HTR-8/SVneo (cell line): ENCODE measurements at places on chromosomes 3 and 15.

DNA sequence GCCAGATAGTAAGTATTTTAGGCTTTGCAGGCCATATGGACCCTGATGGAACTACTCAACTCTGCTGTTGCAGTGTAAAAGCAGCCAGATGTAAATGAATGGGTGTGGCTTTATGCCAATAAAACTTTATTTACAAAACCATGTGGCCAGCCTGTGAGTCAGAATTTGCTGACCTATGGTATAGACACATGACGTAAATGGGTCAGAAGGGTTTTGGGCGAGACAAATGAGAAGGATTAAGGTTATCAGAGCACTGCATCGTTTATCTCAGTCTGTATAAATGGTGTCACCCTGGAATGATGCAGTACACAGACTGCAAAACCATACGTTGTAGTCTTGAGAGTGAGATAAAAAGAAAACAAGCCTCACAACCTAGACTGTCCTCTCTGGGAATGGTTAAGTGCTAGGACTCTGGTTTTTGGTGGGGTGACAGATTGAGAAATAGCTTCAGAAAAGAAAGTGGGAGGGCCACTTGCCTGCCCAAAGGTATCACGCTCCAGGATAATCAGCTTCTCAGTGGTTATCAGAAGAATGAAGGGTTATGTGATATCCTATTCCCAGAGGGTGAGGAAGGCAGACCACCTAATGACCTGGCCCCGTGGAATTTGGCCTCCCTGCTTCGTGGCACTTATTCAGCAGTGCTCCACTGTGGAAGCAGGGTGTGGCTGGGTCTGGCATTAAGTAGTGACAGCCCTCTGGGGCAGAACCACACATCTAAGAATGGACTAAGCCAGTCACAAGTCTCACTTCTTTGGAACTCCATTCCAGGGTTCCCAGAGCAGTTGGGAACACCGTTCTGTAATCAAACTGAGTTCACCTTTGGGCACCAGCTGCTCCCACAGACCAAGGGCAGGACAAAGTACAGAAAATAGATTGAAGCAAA lies 46.1 kb downstream of the ABHD5 start:
- DNase-seq, result no peak

GRCh38 chr15:89500397-89501270 lies 4.3 kb upstream of the RHCG start:
- no peak for DNase-seq

DNA sequence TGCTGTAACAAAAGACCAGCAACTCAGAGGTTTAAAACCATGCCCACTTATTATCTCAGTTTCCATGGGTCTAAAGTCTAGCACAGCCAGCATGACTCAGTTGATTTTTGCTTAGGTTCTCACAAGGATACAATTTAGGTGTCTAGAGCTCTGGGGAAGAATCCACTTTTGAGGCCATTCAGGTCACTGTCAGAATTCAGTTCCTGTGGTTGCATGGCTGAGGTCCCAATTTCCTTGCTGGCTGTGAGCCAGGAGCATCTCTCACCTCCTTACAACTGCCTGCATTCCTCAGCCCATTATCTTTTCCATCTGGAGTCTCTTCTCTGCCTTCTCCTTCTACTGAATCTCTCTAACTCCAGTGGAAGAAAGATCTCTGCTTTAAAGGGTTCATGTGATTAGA lies 240.5 kb upstream of the CFAP20DC start:
- DNase-seq, result no peak

DNA sequence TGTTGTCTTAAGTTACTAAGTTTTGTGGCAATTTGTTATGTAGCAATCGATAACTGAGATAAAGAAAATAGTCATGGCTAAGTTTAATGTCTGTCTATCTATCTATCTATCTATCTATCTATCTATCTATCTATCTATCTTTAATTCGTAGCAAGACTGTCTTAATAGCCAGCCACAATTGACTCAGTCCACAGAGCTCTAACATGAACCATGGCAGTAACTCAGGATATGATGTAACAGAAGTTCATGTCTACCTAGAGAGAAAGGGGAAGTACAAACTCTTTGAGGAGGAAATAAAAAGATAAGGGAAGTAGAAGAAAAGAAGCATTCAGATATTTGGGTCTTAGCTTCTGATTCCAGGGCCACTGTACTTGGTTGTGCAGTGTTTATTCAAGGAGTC lies 61.5 kb upstream of the FNDC3B start:
- DNase-seq, result no peak

DNA sequence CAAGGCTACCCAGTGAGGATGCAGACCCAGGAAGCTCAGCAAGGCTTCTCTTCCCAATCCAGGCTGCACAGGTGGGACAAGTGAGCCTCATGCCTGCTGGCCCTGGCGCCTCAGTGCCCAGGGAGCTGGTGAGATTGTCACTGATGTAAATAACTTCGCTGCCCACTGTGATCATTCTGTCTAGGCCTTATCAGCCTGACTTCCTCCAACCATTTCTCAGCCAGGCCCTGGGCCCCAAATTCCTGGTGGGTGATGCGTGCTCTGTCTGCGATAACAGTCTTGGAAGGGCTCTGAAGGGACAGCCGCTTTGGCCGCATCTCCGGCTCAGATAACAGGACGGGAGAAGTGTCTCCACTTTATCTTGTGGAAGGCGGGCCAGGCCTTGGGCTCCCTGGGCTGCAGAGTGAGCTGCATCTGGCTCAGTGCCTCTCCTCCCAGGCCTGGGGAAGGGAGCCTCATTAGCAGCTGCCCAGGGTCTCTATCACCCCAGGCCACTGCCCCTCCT lies 2.2 kb upstream of the FBLN2 start:
- DNase-seq, result peak; percentile 56

- DNase-seq, result no peak
These were observed 90.2 kb downstream of the CERS3 start for GRCh38 chr15:100438570-100438969.

DNA sequence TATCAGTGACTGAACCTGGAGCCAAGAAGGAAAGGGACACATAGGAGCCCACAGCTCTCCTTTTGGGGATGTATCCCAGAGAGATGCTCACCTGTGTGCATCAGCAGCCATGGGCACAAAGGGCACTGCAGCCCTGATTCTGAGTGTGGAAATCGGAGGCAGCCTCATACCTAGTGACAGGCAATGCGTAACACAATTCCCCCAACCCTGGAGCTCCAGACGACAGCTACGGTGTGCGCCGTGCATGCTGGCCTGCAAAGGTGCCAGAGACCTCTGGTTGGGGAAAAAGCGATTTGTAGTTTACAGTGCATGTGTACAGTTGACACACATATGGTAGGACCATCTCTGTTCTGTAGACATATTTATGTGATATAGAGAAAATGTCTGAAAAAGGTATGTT lies 59.0 kb upstream of the PLXNA1 start:
- DNase-seq, result no peak

DNA sequence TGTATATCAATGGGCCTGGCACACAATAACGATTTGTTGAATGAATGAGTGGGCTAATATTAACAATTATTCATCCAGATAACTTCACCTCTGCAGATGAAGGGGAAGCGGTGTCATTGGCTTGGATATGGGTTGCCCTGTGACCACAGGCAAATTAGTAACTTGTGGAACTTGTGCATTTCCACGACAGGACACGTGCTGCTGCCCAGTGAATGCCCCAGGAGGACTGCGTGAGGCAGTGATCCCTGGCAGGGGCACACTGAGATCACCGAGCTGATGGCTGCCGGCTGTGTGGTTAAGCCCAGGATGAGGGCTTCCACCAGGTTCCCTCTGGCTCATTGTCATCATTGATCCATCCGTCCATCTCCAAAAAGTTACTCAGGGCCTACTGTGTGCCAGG lies 84.1 kb upstream of the HACD2 start:
- DNase-seq, result no peak

DNA sequence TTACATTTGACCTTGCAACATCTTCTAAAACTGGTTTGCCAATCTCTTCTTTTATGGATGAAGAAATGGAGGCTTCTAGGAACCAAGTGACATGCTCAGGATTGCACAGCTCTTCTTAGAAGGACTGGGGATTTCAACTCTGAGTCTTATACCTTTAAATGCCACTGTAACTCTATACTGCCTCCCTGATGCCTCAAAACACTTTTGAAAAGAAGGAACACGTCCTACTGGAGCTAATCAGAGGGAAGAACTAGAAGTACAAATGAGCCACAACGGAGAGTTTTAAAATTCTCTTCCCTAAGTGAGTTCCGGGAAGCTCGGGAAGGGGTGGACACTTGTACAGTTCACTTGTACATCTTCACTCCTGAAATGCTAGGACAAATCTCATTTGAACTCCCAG lies 949 bp upstream of the MITF start:
- DNase-seq, result no peak

DNA sequence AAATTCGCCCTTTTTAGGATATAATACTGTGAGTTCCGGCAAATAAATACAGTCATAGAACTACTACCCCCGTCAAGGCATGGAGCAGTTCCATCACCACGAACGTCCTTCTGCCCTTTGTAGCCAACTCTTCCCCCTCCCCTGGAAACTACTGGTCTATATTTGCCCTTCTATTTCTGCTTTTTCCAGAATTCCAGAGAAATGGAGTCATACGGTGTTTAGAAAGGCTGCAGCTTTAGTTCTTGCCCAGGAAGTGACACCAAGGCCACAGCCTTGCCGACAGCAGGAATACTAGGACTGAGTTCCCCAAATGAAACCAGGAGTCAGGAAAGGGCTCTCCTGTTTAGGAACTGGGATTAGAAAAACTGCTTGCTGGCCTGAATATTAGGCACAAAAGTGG lies 291.2 kb downstream of the FAM43A start:
- no peak for DNase-seq

DNA sequence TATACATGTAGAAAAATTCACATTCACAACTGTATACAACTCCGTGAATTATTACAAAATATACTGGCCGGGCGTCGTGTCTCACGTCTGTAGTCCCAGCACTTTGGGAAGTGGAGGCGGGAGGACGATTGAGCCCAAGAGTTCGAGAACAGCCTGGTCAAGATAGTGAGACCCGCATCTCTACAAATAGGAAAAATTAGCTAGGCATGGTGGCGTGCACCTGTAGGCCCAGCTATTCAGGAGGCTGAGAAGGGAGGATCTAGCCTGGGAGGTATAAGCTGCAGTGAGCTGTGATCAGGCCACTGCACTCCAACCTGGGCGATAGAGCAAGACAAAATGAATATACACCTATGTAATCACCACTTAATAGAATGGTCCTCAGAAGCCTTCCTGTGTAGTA lies 1.3 kb downstream of the RAD51 start:
- DNase-seq, result no peak

- DNase-seq, result no peak
These were observed 25.6 kb upstream of the EIF4A2 start for GRCh38 chr3:186757686-186758220.

DNA sequence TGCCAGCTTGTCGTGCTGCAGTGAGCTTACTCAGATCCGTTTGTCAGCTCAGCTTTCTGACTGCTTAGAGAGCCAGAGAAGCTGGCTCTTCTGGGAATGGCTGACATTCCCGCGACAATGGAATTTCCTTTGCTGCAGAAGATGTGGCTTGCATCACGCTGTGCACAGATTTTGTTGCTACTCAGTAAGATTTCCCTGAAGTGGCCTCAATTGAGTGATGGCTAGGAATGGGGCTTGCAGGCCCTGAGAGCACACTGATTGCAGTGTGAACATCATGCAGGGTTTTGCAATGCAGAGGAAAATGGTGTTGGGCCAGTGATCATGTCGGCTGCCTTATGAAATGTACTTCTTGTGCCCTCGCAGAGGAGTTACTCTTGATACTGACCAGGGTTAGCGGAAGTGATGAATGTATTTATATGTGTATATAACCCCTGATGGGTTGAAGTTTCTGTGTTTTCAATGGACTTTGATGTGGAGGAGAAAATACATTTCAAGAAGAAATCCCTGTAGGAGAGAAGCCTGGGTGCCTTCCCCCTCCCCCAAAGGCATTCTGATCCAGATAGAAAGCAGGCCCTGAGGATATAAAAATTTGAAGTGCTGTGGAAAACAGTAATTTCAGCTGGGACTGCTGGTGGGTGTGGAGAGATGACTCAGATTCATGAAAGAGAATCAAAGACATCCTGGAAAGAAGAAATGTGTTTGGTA lies 102.5 kb upstream of the PDZRN3 start:
- no peak for DNase-seq

DNA sequence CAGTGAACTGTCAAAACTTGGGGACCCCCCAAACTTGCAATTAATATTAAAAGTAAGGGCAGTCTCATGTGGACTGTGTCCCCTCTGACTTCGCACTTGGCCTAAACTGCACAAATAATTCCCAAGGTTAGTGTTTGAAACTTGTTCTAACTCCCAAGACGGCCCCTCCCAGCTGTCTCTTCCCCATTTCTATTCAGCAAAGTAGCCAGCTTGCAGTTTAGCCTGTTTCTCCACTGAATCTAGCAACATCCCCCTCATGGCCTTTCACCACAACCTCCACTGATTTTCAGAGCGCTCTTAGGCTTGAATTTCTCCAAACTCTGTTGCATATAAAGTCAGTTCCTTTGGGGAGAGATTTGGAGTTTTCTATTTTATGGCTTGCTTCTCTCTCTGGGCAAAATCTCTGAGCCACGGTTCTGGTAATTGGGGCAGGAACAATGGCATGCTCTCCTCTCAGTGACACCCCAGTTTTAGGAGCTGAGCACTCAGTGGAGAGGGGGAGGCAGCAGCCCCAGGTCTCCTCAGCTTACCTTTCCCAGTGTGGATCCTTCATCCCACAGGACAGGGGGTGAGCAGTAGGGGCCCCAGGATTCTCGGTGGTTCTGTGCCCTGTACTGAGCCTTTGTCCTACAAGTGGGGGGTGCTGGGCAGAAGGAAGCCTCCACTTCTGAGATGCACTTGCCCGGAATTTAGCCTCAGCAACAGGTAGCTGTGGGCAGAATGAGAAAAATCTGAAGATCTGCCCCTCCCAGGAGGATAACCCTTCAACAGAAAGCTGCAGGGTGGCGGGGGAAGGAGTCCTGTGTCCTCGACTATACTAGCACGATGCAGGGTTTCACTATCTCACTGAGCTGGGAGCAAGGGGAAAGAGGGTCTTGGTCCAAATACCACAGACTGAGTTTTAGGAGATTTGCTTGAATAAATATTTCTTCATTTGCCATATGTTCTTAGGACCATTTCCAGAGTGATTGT lies 39.3 kb upstream of the GATA2 start:
- DNase-seq, result no peak

DNA sequence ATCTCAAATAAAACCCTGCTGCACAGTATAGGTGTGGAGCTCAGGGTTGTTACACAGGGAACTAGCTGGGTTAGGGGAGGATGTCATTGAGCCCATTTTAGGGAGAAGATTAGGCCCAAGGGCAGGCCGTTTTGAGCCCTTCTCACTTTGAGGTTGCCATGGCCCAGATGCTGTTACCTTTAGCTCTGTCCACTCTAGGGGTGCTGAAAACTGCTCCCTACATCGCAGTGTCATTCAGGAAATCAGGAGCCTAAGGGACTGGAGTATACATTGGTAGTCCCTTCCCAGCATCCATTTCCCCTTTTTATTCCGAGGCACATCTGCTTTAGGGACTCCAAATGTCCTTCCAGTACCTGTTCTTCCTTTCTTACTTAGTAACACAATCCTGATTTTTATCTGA lies 79.0 kb upstream of the SELENOK start:
- DNase-seq, result no peak
